Fibroblast of skin of abdomen (primary cell): ENCODE measurements at places on chromosomes 3 and 15.

DNA sequence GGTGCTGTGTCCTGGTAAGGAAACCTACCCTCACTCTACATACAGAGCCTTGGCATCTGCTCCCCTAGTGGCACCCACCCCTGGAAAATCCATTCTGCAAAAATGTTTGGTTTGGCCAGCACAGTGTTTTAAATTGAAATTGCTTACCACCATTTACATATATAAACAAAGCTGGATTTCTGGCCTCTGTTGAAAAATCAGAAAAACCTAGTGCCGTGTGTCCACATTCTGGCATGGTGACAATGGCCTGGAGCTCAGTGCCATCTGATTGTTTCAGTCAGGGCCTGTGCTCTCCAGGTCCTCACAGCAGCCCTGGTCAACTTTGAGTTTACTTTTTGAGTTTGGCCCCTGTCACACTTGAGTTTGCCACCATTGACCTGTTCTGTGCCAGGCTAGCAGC, 2.9 kb upstream of the IL17RC start:
- no peak for DNase-seq

DNA sequence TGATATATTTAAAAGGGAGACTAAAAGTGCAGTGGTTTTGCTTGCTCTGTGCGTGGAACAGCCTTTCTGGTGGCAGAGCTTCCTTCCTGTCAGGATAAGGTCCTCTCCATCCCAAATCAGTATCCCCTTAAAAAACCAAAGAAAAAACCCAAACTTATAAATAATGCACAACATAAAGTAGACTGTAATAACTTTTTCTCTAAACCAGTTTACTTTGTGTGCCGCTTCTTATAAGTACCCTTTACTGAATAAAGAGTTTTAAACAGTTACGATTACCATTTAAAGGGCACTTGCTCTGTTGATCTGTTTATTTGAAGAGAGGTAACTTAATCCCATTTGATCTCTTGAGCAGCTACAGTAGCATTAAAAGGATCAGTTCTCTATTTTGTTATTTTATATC, 2.5 kb downstream of the PIK3CA start:
- DNase-seq = no peak

DNA sequence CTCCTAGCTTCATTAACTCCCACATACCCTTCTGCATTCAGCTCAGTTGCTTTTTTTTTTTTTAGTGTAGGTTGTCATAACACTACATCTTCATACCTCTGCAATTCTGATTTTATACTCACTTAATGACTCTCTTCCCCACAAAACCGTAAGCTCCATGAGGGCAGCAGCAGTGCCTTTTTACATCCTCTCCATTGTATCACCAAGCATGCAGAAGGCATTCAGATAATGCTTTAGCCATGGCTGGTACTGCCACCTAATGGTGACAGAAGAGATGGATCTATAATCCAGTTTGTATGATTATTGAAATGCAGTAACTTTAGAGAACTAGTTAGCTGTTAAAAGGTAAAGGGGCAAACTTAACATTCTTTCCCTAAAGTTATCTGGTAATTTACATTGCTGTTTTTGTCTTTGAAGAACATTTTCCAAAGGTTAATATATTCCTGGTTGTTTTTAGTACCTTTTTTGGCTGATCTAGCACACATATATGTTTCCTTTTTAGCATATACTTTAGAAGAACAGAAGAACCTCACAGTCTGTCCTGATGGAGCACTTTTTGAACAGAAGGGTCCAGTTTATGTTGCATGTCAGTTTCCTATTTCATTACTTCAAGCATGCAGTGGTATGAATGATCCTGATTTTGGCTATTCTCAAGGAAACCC, 36.8 kb downstream of the ATP1B3 start:
- DNase-seq = peak; percentile 52

DNA sequence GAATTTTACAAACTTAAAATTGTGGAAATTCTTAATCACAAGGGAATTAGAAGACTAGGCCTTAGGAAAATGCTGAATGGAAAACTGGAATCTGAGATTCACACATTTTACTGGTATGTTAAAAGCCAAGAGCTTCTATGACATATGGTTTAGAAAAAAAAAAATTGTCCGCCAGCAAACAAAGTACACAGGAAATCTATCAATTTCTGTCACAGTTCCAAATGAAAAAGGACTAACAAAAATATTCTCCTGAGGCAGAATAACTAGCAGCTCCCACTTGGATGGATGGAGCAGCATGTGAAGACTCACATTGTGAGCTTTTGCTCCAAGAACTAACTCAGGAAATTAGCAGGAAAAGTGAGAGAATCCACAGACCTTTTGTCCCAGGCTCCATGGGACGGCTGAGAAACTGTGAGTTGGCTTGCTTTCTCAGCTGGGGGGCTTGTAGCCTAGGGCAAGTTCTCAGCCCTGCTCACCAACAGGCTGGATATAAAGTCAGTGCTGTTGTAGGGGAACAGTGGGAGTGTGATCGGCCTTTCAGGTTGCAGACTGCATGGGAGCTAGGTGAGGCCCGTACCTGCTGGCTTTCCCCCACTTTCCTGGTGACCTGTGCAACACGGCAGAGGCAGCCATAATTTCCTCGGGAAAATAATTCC, 731.1 kb upstream of the SGO1 start:
- no peak for DNase-seq

- peak; percentile 53 for DNase-seq
These were observed 67.2 kb downstream of the EFHB start for GRCh38 chr3:19866751-19867347.
